ENCODE measurements at places on chromosomes 3 and 15. TPM values are rescaled to one million over a fixed set of nuclear protein-coding genes. Genes with fewer than 3 reads are reported as not detected.

DNA sequence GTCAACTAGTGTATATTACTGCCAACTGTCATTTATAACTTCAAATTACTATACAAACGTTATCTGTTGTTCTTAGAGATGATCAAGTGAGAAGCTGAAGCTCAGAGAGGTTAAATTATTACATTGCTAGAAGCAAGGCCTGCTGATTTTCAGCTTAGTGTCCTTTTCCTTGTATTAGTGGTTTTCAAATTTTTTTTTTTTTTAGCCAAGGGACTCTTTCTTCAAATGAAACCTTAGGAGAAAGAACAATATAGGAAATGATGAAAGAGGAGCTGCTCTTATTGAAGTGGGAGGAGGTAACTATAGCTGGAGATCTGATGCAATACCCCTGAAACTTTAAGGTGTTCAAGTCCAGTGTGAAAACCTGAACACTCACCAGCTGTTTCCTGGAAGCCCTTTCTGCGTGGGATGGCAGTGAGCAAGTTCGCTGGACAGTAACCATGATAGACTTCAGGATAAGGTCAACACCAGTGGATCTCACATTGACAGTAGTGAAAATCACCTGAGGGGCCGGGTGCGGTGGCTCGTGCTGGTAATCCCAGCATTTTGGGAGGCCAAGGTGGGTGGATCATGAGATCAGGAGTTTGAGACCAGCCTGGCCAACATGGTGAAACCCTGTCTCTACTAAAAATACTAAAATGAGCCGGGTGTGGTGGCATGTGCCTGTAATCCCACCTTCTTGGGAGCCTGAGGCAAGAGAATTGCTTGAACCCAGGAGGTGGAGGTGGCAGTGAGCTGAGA is 376.2 kb downstream of the EDEM1 start:
- H3K4me3 ChIP-seq = no peak overlapping the region
- no peak for DNase-seq
- H3K27ac ChIP-seq = no peak overlapping the region
- H3K27me3 ChIP-seq = no peaks in the 10 kb centered on the region

DNA sequence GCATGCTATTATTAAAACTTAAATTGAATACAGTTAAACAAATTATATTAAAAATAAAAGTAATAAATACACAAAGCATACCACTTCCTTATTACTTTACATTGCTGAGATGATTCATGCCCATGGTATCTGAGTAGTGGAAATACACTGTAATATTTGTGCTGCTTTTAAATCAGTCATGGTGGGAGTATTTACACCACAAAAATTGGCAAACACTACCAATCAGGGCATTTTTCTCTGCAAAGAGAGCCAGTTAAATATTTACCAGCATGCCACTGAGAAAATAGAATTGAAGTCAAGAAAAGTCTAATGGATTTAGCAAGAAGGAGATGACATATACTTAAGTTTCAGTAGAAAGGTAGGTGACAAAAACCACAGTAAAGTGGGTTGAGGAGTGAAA is 19.6 kb downstream of the PPARG start:
- no peak for DNase-seq
- H3K4me3 ChIP-seq = no peak overlapping the region
- no peaks in the 10 kb centered on the region for H3K36me3 ChIP-seq
- no peaks in the 10 kb centered on the region for H3K4me1 ChIP-seq

BCL2A1 gene
- 14.2 TPM for total RNA-seq

TNFAIP8L3 gene
- total RNA-seq = not detected

JAGN1 gene
- 29.6 TPM for total RNA-seq

Measured in activated CD4-positive, alpha-beta T cell treated with anti-CD3 and anti-CD28 coated beads, Interleukin-2, amount 10 ng/mL, durations not matched to agents 7 days and 5 days (primary cell).